T follicular helper cell (primary cell): ENCODE measurements at places on chromosomes 16 and 17.

GRCh38 chr17:7211491-7212273 is 8.0 kb downstream of the DLG4 start:
- DNase-seq = no peak

DNA sequence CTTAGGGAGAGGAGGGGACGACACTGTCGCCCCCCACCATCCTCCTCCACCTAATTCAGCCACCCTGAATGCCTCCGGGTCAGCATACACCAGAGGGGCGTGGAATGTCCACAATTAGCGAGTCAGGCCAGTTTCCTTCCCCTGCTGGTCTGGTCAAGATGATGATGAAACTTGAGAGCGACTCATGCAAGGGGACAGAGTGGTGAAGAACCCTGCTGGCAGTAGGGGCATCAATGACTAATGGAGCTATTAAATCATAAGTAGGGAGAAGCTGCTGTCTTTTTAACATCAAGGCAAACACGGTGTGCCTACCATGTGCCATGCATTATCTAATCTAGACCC is 7.2 kb downstream of the SPACA3 start:
- no peak for DNase-seq

GRCh38 chr17:31677681-31678080 is 181.4 kb downstream of the COPRS start:
- DNase-seq = no peak

GRCh38 chr17:46770818-46771560 is 47.5 kb downstream of the WNT3 start:
- DNase-seq = no peak

- no peak for DNase-seq
These were observed 92.7 kb upstream of the NOL11 start for GRCh38 chr17:67624886-67625656.

DNA sequence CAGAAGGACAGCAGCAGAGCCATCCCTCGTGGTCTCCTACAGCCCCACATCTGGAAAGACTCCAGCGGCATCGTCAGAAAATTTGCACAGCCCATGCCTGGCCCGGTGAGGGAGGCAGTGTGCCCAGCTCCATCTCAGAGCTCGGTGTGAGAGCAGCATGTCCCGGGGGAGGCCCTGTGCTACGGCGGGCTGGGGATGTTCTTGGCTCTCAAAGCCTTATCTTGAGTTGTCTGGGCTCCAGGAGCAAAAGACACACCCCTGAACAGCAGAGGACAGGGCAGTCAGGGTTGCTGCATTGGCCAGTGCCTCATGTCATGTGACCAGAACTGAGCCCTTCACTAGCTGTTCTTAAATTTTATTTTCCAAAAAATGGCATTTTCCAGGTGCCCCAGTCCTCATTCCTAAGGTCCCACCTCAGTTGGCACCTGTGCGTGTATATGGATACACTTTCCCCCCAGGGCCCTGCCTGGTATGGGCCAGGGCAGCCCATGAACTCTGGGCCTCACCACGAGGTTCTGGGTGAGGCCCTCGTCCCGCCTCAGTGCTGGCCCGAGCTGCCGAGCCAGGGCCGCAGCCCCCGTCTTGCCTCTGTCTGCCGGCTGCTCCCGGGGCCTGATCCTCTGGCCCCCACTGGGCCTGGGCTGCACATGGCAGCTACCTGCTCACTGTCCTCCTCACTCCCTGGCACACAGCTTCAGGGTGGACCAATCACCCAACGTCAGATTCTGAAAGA is 3.0 kb downstream of the NUDT16L1 start:
- no peak for DNase-seq

DNA sequence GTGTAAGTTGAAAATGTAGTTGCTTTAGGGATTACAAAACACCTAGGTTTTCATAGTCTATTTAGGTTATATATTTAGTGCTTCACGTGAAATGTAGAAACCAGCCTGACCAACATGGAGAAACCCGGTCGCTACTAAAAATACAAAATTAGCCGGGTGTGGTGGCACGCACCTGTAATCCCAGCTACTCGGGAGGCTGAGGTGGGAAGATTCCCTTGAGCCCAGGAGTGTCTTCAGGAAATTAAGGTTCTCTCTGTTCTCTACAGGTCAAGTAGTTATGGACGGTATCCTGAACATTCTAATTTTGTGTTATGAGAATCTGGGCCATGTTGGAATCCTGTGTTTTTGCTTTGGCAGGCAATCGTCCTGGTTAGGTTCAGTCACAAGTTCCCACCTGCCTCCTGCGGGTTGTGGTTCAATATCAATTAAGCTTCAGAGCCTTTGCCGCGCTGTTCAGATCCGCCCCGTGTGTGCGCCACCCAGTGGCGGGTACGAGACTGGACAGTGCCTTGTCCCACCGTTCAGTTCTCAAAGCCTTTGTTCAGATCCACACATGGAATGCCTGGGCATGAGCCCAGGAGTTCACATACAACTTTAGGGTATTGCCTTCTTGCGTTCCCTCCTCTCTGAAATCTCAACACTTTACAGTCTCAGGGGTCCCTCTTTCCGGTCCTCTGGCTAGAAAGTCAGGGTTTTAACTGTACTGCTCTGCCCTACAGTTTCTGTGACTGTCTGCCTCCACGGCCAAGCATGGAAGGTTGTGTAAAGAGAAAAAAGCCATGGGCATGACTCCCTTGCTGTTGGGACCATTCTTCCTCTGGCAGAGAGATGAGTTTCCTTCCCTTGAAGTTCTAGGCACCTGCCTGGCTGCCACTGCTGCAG is 41.7 kb downstream of the HEATR6 start:
- peak; percentile 44 for DNase-seq

DNA sequence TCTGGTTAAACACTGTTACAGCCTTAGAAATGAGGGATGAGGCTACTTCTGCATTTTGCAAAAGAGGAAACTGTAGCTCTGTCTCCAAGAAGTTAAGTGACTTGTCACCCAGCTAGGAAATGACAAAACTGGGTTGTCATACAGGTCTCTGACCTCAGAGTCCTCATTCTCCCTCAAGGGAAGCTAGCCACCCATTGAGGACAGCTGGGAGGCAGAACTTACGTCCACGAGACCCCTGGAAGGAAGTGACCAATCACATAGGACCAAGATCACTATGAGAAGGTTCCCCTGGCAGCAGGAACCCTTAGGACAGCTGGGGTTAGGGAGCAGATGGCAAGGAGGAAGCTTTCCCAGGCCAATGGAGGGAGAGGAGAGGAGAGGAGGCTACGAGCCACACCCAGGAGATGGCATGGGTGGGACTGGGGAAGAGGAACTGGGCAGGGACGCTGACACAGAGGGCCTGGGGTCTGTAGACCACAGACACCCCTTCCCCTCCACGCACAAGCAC is 11.2 kb downstream of the METTL22 start:
- DNase-seq = no peak

DNA sequence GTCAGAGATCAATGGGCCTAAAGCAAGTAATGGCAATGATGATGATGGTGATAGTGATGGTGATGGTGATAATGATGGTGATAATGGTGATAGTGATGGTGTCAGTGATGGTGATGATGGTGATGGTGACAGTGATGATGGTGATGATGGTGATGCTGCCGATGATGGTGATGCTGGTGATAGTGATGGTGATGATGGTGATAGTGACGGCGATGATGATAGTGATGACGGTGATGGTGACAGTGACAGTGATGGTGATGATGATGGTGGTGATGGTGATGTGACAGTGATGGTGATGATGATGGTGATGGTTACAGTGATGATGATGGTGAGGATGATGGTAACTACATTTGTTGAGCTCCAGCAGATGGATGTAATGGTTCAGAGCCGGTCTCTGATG is 30.8 kb upstream of the OR4D1 start:
- DNase-seq = no peak

DNA sequence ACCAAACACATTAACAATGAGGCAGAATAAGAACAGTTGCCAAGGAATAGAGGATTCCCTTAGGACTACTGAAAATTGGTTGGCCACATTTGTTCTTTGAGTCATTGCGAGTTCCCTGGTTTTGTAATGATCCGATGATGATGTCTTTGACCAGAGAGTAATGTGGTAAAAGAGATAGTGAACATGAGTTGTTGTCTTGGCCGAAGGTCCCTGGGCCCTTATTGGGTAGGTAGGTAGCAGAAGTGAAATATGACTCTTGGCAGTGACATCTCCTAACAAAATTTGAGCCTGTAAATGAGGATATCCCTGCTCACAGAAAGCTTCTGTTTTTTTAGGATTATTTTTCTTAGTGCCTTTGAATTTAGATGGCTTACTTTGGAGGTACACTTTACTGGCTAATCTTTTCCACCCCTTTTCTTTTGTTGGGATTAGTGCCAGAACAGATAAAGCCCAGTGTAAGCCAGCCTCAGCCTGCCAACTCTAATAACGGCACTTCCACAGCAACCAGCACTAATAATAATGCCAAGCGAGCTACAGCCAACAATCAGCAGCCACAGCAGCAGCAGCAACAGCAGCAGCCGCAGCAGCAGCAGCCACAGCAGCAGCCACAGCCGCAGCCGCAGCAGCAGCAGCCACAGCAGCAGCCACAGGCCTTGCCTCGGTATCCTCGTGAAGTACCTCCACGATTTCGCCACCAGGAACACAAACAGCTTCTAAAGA is 47.2 kb downstream of the TNRC6A start:
- DNase-seq = no peak

DNA sequence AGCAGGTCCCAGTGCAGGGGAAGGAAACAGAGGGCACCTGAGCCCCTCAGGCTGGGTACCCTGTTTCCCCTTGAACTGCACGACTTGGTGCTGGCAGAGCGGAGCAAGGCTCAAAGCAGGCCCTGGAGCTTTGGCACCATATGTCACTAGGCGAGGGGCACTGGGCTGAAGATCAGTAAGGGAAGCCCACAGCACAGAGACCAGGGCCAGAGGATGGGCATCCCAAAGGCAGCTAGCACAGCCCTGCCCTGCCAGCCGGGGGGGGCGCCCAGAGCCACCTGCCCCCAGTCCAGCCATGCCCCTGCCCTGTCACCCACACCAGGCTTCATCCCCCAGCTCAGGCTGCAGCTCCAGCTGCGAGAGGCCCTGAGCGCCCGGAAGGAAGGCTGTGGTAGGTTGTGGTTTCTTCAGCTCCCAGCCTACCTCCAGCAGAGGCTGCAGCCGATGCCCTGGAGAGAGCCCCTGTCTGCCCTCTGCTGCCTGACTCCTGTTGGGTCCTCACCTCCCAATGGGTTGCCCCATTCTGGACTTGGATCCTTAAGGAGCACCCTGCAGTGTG is 10.9 kb downstream of the NHERF1 start:
- DNase-seq = no peak

DNA sequence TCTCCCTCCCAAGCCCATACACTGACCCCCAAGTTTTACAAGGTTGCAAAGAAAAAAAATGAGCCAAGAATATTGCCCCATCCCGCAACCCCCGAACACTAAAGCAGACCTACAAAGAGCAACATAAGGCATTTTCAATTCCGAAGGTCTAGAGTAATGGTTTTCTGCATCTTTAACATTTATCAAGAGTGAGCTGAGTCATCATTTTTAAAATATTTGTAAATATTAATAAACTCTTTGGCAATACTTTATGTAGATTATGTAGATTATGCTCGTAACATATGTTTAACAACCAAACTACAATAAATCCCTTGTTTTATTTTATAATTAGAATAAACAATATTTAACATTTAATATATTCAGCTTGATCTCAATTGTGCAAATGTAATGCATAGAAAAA is 1.4 kb downstream of the ZNF624 start:
- no peak for DNase-seq

DNA sequence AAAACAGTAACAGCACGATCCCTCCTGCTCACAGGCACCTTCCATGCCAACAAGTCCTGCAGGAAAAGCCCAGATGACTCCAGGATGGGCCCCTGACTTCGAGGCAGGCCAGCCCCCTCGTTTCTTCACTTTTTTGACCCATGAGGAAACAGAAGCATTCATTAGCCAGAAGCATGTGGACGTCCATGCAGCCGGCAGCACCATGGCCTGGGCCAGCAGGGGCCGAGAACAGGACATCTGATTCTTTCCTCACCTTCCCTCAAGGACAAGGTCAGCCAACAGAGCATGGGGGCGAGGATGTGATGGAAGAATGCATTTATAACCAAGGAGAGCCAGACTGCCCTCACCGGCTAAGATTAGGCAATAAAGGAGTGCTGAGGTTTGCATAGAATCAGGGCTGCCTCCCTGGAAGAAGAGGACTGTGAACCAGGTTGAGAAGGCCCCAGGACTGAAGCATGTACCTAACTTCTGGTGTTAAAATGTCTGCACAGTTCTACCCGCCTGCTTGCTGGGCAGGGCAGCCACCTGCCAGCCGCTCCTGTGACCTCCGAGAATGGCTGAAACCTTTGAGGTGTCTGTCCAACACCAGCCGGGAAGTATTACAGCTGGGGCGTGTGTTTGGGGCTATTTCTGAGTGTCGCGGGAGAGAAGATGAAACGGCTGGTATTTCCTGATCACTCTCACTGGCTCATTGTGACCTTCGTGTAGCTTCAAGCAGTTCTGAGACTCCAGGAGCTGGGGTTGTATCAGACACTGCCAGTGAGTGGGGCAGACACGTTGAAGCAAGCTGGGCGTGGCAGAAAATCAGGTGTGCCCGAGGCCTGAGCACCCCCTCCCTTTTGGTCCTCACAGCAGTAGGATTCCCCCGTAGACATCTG is 94.0 kb upstream of the TNRC6C start:
- no peak for DNase-seq

DNA sequence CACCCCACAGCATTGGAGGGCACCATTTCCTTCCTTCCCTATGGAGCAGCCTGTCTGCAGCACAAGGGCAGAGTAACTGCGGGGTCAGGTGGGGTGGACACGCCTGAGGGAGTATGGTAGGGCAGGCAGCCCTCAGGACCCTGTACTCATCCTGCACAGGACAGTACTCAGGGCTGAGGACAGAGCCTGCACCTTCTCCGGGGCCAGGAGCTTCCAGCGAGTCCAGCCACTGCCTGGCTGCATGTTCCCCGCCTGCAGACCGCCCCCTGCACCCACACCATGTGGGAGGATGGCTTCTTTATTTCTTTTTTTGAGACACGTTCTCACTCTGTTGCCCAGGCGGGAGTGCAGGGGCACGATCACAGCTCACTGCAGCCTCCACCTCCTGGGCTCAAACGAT is 47.6 kb upstream of the CDC42EP4 start:
- no peak for DNase-seq

GRCh38 chr17:71503710-71504465 is 616.9 kb upstream of the SOX9 start:
- DNase-seq = no peak

GRCh38 chr16:89367538-89367915 is 122.8 kb downstream of the ANKRD11 start:
- no peak for DNase-seq

DNA sequence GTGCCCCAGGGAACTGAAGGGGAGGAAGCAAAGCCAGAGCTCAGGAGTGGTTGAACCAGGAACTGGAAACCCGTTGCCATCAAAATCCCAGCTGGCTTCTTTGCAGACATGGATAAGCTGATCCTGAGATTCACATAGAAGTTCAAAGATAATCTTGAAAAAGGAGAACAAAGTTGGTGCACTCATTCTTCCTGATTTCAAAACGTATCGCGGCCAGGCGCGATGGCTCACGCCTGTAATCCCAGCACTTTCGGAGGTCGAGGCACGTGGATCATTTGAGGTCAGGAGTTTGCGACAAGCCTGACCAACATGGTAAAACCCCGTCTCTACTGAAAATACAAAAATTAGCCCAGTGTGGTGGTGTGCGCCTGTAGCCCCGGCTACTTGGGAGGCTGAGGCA is 7.1 kb downstream of the RAP1GAP2 start:
- no peak for DNase-seq
